T-helper 1 cell (primary cell): ENCODE measurements at places on chromosomes 5 and 9.

DNA sequence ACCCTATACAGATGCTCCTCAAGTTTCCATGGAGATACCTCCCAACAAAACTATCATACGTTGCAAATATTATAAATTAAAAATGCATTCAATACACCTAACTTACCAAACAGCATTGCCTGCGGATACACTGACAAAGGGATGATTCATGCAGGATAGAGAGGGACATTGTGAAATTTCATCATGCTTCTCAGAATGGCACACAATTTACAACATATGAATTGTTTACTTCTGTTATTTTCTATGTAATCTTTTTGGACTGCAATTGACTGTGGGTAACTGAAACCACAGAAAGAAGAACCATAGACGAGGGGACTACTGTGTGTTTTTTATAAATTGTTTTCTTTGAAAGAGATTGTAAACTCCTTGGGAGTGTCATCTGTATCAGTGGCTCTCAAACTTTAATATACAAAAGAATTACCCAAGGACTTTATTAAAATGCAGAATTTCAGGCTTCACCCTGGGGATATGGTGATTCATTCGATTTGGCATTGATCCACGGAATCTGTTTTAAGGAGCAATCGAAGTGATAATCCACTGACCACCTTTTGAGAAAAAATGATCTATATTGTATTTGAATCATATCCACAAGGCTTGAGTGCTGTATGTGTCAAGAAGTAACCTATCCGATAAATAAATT, 146.4 kb downstream of the SGCD start:
- DNase-seq = no peak

DNA sequence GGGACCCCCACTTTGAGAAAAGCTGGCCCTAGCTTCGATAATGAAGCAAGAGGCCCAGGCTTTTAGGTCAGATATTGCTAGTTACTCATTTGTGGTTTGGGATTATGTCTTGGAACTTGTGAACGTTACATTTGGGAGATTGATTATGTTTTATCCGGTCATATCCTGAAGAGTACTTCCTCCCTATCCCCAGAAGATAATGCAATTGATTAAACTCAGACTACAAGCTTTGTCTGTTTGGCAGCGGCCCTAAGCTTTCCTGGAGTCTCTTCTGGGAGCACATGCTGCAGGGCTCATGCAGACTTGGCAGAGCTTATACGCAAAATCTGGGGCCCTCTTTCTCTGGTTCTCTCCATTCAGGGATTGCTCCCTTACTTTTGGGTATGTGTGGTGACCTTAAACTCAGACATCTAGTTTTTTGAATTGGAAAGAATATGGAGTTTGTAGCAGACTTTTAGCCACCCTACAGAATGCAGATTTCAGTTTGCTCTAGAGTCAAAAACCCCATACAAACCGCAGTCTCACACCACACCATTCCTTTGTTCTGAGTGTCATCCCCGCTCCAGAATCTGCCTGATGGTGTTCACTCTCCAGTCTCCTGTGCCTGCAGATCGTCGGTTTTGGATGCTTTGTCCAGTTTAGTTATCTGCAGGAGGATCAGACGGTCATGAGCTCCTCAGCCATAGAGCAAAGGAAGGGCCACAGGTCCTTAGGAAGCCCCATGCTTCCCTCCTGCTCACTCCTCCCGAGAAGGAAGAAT, 449.5 kb upstream of the TRPC7 start:
- DNase-seq = no peak

DNA sequence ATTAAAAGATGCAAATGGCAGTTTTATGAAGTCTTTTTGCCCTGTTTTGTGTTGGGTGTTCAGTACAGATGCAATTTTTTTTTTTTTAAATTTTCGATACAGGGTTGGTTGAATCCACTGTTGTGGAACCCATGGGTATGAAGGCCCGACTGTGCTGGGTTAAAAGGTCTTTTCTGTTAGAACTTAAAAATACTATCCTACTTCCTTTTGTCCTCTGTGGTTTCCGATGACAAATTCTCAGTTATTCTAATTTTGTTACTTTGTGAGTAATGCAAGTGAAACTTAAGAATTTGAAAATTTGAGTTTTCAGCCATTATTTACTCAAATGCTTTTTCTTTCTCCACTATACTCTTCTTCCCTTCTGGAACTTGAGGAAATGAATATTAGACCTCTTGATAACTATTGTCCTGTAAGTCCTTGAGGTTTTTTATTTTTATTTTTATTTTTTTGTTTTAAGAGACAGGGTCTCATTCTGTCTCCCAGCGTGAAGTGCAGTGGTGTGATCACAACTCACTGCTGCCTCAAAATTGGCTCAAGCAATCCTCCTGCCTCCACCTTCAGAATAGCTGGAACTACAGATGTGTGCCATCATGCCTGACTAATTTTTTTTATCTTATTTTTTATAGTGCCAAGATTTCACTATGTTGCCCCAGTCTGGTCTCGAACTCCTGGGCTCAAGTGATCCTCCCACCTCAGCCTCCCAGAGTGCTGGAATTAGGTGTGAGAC, 67.5 kb downstream of the ZCCHC7 start:
- DNase-seq = no peak

DNA sequence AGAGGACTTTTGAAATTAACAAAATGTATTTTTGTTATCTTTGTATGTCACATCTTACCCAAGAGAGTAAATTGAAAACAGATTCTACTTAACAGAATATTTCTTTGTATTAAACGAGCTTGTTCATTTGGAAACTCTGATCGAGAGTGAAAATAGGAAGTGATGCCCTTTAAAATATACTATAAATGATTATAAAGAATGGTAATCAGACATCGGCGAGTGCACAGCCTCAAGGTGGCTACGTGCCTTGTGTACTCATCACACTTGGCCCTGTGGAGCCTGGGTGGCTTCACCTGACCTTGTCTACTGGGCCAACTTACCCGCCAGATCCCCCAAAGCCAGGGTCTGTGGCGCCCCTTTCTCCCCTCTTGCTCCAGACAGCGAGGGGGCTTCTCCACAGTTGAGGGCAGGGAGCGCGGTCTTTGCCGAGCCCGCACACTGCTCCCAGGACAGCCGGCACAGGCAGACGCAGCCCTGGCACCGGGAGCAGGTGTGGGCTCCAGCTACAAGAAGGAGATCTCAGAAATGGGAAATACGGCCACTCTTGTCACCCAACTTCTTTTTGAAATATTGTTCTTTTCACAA, 243.2 kb downstream of the CEMIP2 start:
- DNase-seq = no peak

DNA sequence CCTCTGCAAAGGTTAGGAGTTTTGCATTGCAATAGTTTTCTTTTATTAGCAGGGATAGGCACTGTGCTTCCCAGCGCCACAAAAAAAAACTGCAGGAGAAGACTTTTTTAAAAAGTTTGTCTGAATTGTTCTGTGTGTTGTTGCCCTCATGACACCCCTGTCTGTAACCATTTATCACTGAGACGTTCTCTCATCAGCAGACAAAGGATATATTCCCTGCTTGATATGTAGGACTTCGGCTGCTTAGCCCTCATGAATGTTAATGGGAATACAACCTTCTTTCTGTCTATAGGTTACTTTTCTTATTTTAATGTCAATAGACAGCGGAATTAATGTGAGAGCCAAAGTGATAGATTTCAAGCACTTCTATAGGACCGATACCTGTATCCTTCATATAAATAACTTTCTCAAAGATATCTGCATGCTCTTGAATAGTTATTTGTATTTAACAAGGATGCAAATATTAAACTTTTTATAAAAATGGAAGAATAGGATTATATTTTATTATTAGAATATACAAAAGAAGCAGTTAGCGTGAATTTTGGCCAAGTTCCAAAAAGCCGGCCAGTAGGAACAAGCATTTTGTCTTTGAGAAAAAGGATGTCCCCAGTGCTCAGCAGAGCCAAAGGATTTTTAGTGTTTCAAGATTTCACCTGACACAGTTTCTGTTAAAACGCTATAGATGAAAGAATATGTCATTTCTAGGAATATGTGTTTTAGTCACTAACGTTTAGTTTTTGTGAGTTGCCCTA, 1.5 kb upstream of the LYSMD3 start:
- no peak for DNase-seq

DNA sequence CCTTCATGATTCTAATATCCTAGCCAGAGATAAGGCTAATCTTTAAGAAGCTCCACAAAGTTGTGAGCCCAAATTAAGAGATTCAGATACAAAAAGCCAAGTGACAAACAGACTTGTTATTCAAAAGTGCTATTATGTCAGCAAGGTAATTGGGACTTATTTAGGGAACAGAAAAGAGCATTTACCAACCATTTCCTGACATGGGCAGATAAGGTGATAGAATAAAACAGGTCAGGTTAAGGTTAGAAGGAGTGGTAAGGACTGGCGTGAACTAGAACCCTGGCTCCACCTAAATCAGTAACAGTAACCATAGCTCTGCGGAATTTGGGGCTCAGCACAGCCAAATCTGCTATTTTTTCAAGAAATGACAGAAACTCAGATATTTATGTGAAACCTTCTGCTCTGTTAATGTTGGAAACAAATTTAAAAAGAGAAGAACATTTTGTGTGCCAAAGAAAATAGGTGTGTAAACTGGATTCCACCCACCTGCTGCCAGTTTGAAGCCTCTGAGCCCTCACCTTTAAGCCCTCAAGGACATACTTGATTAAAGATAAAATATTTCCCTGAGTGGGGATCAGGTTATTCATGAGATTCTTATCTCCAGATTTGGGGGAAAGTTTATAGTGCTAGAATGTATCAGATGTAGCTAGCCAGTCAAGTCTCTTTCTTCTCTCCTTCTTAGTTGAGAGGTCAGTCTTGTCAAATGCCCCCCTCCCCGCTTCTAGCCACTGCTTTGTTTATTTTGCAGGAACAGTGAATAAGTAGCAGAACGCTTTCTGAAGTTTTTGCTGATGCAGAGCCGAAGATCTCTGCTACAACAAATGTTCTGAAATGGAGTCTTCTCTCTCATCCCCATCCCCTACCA, 10.2 kb upstream of the ERMP1 start:
- no peak for DNase-seq

GRCh38 chr5:172142709-172143215, 45.3 kb downstream of the STK10 start:
- DNase-seq = no peak

- no peak for DNase-seq
Measured at GRCh38 chr5:1899201-1899600, 16.5 kb upstream of the IRX4 start.

GRCh38 chr9:38311382-38312270, 80.9 kb upstream of the ALDH1B1 start:
- no peak for DNase-seq

DNA sequence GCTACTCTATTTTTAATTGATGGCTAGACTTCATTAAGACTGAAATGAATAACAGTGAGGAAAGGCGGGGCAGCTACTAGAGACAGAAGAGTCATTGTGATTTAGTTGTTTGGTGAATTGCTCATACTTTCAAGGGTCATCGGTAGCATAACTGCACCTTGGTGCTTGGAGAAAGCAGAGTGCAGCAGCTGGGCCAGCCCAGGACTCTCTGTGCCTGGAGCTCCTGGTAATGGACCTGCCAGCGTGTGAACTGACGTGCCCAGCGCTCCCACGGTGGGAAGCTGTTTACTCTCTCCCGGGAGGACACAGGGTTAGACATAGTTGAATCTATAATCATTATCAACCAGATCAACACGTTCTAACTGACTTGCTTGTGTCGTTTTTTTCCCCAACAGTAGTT, 42.9 kb downstream of the LURAP1L start:
- DNase-seq = no peak

DNA sequence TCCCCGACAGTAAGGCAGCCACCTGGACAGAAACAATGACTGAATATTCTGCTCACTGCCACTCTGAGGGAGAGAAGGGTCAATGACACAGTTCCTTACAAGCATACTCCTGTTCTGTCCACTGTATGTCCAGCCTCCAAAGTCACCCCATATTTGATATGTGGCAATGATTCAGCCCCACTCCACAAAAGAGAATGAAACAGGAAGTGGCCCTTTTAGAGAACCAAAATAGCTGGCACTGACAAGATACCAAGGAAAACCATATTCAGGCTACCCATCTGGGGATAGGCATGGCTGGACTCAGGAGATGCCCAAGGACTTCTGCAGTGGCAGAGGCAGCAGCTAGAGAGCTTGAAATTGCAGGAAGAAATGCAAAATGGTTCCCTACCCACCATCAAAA, 12.8 kb upstream of the GFRA3 start:
- no peak for DNase-seq

DNA sequence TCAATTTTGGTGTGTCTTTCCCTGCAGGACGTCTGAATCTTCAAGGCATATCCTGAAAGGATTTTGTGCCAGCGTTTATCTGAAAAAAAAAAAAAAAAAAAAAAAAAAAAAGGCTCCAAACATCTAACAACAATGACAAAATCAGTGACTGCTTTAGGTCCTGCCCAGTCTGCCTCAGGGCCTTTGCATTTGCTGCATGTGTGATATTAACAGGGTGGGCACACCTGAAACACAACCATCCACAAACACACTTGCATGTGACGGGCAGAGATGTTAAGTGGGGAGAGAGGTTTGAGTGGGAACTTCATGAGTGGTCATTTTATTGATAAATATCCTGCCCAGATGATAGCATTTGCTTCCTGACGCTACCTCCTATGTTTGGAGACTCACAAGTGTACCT, 82.4 kb upstream of the SAP30L start:
- no peak for DNase-seq

DNA sequence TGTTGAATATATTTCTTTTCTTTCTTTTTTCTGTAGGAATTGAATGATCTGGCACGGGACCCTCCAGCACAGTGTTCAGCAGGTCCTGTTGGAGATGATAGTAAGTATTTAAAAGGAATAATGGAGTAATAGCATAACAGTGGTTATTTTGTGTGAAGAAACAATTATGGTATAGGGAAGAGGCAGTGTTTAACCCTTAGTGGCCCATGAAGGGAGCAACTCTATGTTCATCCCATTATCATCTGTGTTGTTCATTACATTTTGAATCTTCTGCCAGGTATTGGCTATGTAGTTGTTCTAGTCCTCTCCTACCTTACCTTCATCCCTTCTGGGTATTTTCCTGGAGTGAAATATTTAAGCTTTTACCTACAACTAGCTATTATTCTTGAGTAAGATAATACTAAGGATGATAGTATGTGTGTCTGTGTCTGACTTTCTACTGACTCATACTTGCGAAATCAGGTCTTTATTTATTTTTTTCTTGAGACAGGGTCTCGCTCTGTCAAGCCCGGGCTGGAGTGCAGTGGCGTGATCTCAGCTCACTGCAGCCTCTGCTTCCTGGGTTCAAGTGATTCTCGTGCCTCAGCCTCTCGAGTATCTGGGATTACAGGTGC, 39.3 kb downstream of the UBE2D2 start:
- DNase-seq = no peak

- no peak for DNase-seq
Measured at GRCh38 chr9:91954841-91955471, 4.9 kb upstream of the ROR2 start.

DNA sequence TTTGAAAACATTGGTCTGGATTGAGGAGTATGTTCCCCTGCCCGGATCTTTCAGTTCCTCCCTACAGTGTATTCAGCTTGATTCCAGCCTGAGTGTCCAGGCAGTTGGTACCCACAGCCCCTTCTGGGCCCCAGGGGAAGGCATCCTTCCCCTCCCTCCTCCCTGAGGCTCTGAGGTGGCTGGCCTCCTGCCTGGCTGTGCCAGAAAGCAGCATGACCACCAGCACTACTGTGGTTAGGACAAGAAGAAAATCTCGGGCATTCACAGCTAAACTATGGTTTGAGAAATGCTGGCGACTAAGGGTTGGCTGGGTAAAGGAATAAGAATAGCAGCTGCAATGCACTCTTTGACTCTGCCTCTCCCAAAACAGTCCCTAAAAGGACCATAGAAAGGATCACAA, 84.6 kb upstream of the LIFR start:
- no peak for DNase-seq

- no peak for DNase-seq
Measured at GRCh38 chr5:7877851-7878250, 8.9 kb downstream of the MTRR start.
